Neural progenitor cell (in vitro differentiated cells): ENCODE measurements at places on chromosomes 6 and 20. TPM values are rescaled to one million over a fixed set of nuclear protein-coding genes. Genes with fewer than 3 reads are reported as not detected.
A peak's percentile ranks its signal among the peaks of the same experiment; 100 is the strongest.

DNA sequence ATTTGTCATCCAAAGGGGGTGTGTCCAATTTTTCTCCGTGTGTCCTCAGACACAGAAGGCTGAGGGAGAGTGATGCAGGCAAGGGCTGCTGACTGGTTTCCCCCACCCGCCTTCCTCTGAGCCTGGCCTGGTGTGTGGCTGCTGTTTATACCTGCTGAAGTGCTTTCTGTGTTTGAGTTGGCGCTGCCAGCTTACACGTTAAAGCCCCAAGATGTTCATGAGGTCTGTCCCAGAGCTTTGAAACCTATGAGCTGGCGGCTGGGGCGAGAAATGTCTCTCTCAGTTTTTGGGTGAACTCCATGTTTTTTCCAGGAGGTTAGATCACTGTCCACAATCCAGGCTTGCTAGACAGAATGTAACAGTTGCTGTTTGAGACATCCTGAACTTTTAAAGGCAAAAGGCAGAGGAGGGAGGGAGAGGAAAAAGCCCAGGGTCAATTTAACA, 69.0 kb upstream of the CCN2 start:
- no peaks in the 10 kb centered on the region for H3K27me3 ChIP-seq
- H3K4me1 ChIP-seq, result peaks cover 10% of the 10 kb centered on the region

Gene TRIM31
- not detected in 2 replicates for total RNA-seq

Gene TPD52L1
- 2.7 and 9.5 TPM in 2 replicates for total RNA-seq

- no peaks in the 10 kb centered on the region for H3K27me3 ChIP-seq
- peak overlapping the region; percentile 33 for H3K4me3 ChIP-seq
- H3K4me1 ChIP-seq, result peaks cover 59% of the 10 kb centered on the region
- DNase-seq, result peak; percentile 45
- no peaks in the 10 kb centered on the region for H3K36me3 ChIP-seq
- H3K27ac ChIP-seq, result peak overlapping the region; percentile 5
Observed at GRCh38 chr6:15268137-15268908, 22.5 kb downstream of the JARID2 start.

Gene BHLHE23
- 0.22 TPM in 1 of 2 replicates, not detected in the other for total RNA-seq

Gene DUSP15
- 0.45 and 1.1 TPM in 2 replicates for total RNA-seq

GRCh38 chr6:24761193-24761835, 13.4 kb upstream of the GMNN start:
- no peaks in the 10 kb centered on the region for H3K27me3 ChIP-seq
- H3K4me3 ChIP-seq, result no peak overlapping the region
- H3K36me3 ChIP-seq, result no peaks in the 10 kb centered on the region
- H3K4me1 ChIP-seq, result peaks cover 9% of the 10 kb centered on the region
- H3K27ac ChIP-seq, result no peak overlapping the region
- DNase-seq, result peak; percentile 10

Gene KCNS1
- 0.03 TPM in 1 of 2 replicates, not detected in the other for total RNA-seq

DNA sequence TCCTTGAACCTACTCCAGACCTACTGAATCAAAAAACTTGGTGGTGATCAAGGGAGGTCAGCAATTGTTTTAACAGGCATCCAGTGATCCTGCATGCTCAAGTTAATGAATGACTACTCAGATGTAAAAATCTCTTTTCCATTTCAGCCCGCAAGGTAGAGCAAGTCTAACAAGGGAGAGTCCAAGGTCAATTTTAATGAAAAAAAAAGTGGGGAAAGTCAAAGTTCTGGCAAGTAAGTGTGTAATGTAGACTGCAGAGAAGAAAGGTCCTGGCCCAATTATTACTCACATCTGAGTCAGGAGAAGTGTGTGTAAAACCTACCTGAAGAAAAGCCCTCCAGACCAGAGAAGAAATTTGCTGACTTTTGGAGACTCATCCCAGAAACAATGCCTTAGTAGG, 193.5 kb downstream of the UBE3D start:
- no peaks in the 10 kb centered on the region for H3K36me3 ChIP-seq
- no peaks in the 10 kb centered on the region for H3K27me3 ChIP-seq
- no peak for DNase-seq
- H3K4me3 ChIP-seq, result no peak overlapping the region

DNA sequence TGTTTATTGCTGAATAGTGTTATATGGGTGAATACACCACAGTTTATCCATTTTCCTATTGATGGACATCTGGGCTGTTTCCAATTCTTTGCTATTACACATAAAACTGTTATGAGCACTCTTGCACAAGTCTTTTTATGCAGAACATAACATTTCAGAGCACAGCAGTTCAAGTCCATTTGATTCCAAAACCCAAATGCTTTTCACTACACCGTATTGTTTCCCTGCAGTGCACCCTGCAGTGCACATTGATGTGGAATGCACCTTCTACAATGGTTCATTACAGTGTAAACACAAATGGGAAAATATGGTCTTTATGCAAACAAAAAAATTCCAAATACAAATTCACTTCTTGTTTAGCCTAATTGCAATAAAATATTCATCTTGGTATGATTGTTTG, 3.6 kb upstream of the SLC2A12 start:
- H3K27me3 ChIP-seq, result no peaks in the 10 kb centered on the region
- peak; percentile 41 for DNase-seq
- no peaks in the 10 kb centered on the region for H3K36me3 ChIP-seq
- no peak overlapping the region for H3K27ac ChIP-seq
- H3K4me1 ChIP-seq, result peaks cover 71% of the 10 kb centered on the region

Gene EPHA7
- total RNA-seq, result 47.6 and 80.7 TPM in 2 replicates

Gene MROH8
- 2.2 and 3.5 TPM in 2 replicates for total RNA-seq

Gene SAMD3
- 0.19 and 2.0 TPM in 2 replicates for total RNA-seq

- DNase-seq, result no peak
- H3K27ac ChIP-seq, result no peak overlapping the region
- H3K4me1 ChIP-seq, result no peaks in the 10 kb centered on the region
- no peaks in the 10 kb centered on the region for H3K27me3 ChIP-seq
Observed at GRCh38 chr20:61966492-61967244, 99.0 kb downstream of the TAF4 start.
